ENCODE measurements at places on chromosomes 7 and 10. TPM values are rescaled to one million over a fixed set of nuclear protein-coding genes. Genes with fewer than 3 reads are reported as not detected.

- no peak for DNase-seq
Observed at GRCh38 chr7:24974026-24974832, 5.7 kb downstream of the OSBPL3 start.

GRCh38 chr7:70679661-70680060 lies 452.3 kb upstream of the GALNT17 start:
- DNase-seq = no peak

DNA sequence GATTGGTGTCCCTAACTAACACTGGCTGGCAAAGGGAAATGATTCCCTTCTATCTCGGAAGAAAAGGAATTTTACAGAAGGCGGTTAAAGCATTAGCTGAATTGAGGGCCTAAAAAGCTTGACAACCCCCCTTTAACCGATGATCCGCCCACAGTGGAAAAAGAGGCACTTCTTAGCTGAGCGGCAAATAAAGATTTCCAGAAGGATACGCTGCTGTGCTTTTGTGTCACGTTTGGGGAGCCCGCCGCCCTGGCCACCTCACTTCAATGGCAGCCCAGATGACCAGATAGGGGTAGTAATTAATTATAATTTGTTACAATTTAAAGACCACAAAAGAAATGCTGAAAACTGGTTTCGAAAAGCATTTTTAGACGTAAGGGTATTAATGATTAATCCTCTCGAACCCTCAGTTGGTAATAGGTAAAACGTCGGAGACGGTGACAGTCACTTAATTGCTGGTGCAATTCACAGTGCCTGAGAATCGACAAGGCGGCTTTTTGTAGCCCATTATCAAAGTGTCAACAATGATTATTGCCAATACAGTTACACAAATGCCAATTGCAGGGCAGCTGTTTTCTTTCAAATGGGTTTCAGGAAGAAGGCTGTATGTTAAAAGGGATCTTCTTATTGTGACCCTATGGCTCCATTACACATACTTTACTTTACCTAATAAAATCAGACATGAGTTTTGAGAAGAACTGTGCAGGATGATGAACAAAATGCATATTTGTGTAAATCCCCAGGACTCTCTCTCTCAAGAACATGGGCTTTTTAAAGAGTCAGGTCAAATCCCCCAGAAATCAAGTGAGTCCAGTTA lies 154.1 kb downstream of the PIP4K2A start:
- no peak for DNase-seq

DNA sequence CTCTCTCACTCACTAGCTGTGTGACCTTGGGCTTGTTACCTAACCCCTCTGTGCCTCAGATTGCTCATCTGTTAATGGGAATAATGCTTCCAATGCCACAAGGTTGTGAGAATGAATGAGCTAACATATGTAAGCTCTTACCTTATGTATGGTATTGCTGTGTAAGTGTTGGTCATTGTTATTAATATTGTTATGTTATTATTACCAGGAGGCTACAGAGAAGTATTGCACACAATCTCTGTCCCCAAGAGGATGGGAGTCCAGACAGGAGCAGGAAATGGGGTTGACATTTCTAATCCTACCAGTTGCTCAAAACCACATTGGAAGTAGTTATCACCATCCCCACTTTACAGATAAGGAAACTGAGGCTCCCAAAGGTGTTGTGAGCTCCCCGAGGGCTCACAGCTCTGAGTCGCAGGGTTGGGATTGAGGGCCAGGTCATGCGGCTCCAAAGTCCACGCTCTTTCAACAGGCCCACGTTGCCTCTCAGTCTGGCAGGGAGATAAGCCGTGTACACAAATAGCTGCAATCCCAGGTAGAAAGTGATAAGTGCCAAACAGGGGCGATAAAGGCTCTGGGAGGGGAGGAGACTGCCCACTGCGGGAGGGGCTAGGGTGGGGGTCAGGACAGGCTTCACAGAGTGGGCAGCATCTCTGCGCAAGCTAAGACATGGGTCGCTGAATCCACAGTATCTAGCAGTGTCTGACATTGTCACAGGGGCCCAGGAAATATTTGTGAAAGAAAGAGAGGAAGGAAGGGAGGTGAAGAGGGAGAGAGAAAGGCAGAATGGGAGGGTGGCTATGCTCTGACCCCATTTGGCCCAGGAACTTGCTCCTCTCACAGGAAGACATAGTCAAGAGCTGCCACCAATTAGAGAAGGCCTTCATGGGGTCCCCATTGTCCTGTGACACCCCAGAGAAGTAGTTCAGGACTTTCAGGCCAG lies 9.6 kb upstream of the ZMIZ1 start:
- no peak for DNase-seq

The C10orf53 gene
- total RNA-seq = not detected

The OIT3 gene
- total RNA-seq = 0.65 TPM

GRCh38 chr10:8037941-8038894 lies 16.3 kb upstream of the GATA3 start:
- no peak for DNase-seq

- DNase-seq = no peak
Observed at GRCh38 chr7:121475806-121476205, 79.7 kb upstream of the FAM3C start.

DNA sequence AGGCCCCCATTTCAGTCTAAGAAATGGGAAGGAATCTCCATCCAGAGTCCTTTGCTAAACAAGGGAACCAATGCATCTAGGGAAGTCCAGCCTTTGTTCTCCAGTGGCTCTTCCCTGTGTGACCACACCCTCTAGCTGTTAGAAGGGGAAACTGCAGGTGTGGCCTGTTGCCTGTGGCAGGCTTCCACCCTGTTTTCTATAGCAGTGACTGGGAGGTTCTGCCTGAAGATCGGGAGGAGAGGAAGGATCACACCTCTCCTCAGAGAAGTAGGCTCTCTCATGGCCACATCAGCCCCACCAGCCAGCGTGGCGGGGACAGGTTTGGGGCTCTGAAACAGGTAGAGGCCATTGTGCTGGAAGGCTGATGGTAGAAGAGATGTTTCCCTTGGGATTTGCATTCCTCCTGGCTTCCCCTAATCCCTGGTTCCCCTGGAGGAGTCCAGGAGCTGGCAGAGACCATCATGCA lies 47.7 kb upstream of the TRIM8 start:
- DNase-seq = peak; percentile 74

- no peak for DNase-seq
Observed at GRCh38 chr7:128767475-128768110, 8.0 kb downstream of the OPN1SW start.

DNA sequence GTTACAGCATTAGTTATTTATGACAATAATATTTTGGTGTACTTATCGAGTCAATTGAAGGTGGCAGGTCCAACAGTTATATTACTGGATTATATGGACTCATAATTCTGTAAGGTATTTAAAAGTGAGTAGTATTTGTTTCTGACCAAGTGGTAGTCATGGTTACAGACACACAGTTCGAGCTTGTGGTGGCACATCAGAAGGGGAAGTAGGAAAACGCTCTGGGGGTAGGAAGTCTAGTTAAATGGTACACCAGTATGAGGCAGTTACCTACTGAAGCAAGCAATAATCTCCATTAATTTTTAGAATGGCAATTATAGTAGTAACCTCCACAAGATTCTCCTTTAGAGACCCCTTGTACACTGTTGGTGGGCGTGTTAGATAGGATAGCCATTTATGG lies 541.2 kb downstream of the ETV1 start:
- peak; percentile 86 for DNase-seq

DNA sequence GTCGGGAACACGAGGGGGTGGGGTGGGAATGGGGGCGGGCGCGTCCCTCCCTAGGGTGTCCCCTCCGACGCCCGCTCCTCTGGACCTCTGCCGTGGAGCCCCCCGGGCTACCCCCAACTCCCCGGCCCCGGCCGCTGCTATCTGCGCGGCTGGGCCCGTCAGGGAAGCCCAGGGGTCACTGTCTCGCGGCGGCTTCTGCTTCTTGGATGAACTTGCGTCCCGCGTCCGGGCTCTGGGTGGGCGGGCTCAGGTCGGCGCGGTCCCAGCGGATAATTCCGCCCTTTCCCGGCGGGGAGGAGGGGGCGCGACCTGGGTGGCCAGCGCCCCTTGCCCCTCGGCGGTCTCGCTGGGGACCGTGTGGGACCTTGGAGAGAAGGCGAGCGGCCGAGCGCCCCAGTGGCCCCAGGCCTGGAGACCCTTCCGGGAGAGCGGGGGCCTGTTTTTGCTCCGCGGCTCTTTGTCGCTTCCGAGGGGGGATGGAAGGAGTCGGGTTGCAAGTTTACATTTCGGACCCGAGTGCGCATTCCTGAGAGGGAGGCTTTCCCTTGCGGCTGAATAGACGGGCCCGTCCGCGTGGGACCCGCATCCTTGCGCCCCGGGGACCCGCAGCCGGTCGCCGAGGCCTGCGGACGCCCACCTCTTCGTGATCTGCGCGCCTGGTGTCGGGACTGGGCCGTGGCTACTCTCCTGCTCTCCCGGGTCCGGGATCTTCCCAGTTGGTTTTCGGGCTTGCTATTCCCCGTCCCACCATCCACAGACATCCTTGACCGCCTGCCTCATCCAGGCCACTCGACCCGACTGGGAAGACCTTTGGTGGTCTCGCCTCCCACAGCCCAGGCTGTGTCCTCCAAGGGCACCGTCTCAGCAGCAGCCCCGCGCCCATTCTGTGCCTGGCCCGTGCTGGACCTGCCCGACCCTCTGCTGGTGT lies 812 bp downstream of the DOCK1 start:
- DNase-seq = no peak

DNA sequence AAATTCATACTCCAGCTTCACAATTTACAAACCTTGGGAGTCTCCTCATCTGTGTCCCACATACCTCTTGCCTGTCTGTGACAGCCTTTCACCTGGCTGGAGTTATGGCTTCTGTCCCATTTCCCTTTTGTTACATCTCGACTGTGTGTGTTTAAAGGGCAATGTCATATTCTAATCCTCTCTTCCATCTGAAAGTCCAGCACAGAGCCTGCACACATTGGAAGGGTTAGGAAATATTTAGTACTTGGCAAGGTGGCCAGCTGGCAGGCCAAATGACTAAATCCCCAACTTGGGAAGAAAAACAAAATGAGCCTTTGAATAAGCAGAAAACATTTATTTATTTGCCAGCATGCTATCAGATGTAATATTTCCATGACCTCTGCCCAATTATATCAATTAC lies 120.1 kb upstream of the STK17A start:
- DNase-seq = no peak

GRCh38 chr10:45454859-45455258 lies 80.8 kb downstream of the ALOX5 start:
- no peak for DNase-seq

GRCh38 chr7:68461430-68461829 lies 1136.8 kb upstream of the AUTS2 start:
- DNase-seq = no peak

DNA sequence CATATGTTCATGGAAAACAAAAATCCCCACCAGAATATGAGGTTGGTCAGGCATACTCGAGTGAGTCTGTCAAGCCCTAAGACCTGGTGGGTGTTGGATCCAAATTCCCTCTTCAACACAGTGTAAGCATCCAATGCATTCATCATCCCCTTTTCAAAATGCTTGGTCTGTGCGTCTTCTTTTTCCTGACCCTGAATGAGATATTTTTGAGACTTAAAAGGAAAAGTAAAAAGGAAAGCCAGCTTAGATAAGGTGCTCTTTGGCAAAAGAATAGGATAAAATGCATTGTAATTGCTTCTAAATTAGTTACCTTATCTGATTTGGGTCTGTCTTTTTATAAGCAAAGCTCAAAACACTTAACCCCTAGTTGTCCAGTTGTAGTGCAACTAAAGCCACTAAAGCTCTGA lies 331.5 kb downstream of the PTEN start:
- DNase-seq = no peak

- no peak for DNase-seq
Observed at GRCh38 chr7:135168489-135169140, 1.9 kb downstream of the CYREN start.

The HKDC1 gene
- total RNA-seq = not detected

The SPDYE1 gene
- not detected for total RNA-seq

- no peak for DNase-seq
Observed at GRCh38 chr10:24791084-24791726, 67.5 kb upstream of the ARHGAP21 start.

DNA sequence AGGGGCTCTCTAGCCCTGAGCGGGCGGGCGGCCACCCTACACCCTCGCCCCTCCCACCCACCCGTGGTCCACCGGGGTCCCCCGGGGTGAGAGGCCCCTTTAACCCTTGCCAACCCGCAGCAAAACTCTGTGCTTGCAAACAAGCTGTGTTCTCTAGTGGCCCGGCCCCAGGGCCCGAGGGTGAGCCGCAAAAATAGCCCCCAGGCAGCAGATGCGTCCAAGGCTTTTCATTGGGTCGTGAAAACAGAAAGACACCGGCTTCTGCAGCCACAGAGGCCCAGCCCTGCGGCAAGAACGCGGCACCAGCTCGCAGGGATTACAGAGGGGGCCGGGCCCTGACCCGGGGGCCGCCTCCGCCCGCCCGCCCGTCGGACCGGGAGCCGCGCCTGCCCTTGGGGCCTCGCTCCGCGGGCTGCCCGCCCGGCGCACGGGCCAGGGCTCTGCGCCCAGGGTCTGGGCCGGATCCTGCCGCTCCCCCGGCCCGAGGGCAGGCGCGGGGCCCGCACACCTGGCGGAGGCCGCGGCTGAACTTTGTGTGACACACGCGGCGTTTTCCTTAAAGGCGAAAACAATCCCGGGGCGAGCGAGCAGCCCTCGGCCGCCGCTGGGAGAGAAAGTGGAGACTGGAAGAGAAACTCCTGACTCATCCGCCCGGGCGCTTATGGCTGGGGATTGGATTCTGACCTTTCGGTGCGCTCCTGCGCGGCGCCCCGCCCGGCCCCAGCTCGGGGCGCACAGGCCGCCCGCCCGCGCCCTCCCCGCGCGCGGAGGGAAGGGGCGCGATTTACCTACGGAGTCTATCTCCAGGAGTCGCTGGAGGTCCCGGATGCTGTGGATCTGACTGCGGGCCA lies 2.8 kb downstream of the PDGFA start:
- no peak for DNase-seq

The PPP1R17 gene
- total RNA-seq = 7.9 TPM

The SPDYE11 gene
- total RNA-seq = not detected

- no peak for DNase-seq
Observed at GRCh38 chr10:71247414-71247705, 35.0 kb downstream of the UNC5B start.

DNA sequence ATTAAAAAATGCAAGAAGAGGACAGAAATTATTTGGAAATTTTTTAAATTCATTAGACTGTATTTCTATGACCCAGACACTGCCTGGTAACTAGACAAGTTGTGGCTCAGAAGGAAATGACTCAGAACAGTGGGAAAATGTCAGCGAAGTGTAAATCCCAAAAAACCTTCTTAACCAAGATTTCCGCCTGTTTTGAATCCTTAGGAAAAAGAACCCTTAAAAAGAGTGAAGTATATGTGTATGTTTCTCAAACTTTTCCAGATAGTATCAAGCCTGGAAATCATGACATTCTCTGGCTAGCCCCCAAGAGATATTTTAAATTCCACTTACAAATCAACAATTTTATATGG lies 42.7 kb upstream of the PLXNA4 start:
- no peak for DNase-seq

The TLL2 gene
- total RNA-seq = not detected

GRCh38 chr7:124130-124949 lies 68.0 kb upstream of the FAM20C start:
- DNase-seq = no peak

Data from Karpas-422 (cell line).